ENCODE measurements at places on chromosomes 12 and 14. TPM values are rescaled to one million over a fixed set of nuclear protein-coding genes. Genes with fewer than 3 reads are reported as not detected.

Gene CPM
- total RNA-seq: 6.3 TPM

DNA sequence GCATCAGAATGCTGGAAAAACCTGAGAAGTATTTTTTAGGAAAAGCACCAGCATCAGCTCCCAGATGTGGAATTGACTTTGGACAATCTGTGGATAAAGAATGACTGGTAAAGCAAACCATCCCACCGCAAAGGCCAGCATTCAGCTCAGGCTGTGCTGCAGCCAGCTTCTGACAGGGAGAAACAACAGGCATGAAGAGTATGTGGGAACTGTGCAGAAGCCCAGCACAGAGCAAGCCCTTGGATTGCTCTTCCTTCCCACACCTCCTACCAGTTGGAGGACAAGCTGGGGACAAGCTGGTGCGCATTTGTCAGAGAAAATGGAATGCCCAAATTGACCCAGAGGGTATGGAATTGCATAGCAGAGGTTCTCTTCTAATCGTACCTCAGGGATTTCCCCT lies 228.1 kb downstream of the ANO2 start:
- no peak for ATAC-seq

Gene TAS2R30
- total RNA-seq: 4.0 TPM

Gene TSHR
- total RNA-seq: not detected

- no peak for ATAC-seq
Measured at GRCh38 chr12:104802208-104802607, 155.9 kb downstream of the SLC41A2 start.

Gene MDGA2
- not detected for total RNA-seq

DNA sequence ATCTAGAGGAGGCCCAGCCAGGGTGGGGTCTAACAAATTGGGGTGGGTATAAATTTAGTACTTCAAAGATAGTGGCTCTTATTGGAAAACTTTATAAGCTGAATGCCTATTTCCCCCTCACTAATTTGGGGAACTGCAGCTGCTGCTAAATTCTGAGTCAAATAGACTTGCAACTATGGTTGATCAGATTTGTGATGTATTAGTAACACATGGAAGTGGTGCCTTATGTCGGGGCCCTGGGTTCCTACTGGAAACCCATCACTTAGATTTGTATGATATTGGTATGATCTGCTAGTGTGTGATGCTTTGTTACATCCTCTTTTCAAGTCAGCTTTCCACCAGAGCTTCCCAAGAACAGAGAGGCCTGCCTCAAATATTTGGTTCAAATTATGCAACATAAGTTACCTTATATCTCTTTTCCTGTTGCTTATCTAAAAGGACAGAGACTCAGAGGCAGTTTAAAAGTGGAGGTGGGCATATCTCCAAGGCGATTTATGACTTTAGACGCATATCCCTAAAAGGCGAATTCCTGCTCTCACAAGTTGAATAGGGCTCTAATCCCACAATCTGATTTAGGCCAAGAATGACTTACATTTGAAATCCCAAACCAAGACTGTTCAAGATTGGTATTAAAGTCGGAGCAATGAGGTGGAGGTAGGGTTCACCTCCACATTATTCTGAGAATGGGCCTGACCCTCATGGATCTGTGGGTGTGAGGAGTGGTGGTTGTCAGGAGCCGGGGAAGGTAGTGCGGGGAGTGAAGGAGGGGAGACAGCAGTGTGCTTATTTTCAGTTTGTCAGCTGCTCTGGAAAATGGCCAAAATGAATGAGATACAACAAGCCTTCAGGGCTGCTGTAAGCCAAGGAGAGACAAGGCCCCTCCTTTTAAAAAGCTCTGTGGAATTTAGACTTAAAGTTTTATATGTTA lies 425.8 kb downstream of the RAD51B start:
- no peak for ATAC-seq

DNA sequence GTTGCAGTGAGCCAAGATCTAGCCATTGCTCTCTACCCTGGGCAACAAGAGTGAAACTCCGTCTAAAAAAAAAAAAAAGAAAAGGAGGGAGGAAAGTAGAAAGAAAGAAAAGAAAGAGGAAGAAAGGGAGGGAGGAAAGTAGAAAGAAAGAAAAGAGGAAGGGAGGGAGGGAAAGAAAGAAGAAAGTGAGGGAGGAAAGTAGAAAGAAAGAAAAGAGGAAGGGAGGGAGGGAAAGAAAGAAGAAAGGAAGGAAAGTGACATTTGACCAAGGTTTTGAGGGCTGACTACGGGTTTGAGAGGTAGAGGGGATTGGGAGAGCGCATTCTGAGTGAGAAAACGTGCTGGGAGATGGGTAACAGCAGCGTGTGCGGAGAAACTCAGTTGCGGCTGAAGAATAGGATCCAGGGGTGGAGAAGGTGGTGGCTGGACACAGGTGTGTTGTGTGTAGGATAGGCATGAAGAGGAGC lies 521 bp upstream of the PAPLN start:
- ATAC-seq: no peak

GRCh38 chr14:58944343-58944967 lies 244.0 kb upstream of the DAAM1 start:
- ATAC-seq: no peak

- ATAC-seq: no peak
Measured at GRCh38 chr12:11693601-11694000, 44.1 kb downstream of the ETV6 start.

- ATAC-seq: no peak
Measured at GRCh38 chr12:84408936-84409335, 503.7 kb downstream of the SLC6A15 start.
